CD4-positive, alpha-beta T cell treated with Interleukin-17A for 1 hour (primary cell): ENCODE measurements at places on chromosomes 4 and X.

DNA sequence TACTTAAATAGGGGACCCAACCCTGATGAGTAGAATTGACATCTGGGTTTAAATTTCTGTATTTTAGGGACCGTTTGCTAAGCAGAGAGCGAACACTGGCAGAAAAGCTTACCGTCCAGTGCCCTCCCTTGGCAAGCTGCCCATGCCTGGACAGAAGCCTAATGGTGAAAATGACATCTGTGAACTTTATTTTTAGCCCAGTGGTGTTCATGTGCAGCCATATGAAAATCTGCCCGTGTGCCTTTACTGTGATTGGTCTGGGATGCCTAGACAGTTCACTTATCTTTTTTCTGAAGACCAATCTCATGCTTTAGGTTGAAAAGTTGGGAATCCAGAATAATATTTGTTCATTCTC is 1.1 kb downstream of the STBD1 start:
- DNase-seq, result no peak

DNA sequence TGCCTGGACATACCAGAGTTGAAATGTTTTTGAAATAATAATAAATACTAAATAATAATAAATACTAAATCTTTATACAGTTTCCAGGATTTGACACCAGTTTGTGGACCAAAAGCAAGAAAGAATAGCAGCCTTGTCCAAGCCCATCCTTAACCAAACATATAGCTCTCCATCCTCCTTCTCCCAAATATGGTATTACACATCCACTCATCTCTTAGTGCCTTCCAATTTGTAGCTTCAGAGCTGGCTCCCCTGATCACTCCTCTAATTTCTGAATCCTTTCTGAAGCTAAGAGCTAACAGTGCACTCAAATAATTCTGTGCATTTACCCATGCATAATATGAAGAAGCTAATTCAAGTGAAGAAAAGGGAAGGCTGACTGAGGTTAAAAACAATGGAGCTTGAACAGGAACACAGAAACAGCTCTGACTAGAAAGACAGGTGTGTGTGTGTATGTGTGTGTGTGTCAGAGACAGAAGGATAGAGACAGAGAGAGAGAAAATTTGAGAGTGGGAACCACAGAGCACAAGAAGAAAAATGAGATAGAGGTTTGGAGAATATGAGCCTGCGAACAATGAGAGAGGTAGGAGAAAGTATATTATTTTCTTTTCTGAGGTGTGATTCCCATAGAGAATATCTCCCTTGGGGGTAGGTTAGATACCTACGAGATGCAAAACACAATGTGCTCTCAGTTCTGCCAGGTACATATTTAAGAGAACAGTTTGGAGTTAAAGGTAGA is 123.5 kb downstream of the CAMK2D start:
- no peak for DNase-seq

GRCh38 chr4:94410678-94411206 is 41.0 kb upstream of the PDLIM5 start:
- DNase-seq, result no peak

DNA sequence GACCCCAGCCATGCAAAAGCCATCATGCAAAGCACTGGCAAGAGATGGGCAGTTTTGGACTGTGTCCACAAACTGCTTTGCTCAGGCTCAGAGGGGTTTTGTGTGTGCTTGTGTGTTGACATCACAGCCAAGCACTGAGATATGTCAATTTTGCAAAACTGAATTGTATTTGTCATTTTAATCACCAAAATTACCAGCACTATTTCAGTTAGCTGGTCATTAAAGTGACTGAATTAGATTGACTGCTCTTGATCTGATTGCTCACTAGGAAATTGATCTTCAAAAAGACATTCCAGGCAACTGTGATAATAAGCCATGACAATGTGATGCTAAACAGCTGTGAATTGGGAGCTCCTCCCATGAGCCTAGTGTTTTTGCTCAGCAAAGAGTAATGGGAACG is 337.3 kb upstream of the GNPDA2 start:
- no peak for DNase-seq

DNA sequence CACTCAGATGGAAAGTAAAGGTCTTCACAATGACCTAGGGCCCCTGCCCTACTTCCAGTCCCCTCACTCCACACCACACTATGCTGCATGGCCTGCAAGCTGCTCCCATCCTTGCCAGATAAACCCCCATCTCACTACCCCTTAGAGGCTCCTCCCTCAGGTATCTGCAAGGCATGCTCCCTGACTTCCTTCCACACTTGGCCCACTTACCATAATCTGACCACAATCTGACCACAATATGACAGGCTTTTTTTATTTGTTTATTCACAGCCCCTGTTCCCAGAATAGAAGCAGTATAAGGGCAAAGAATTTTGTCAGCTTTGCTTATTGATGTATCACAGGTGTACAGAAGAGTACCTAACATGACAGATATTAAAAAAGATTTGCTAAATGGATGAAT is 124.7 kb downstream of the CAMK2D start:
- DNase-seq, result peak; percentile 77
